Activated naive CD4-positive, alpha-beta T cell treated with Interleukin-2 at 50 U/mL for 16 hours (primary cell): ENCODE measurements at places on chromosomes 11 and 22.
A peak's percentile ranks its signal among the peaks of the same experiment; 100 is the strongest.

GRCh38 chr22:32932176-32932575, 126.0 kb downstream of the SYN3 start:
- DNase-seq = no peak

- DNase-seq = no peak
Measured at GRCh38 chr11:89293965-89294679, 116.4 kb downstream of the TYR start.

DNA sequence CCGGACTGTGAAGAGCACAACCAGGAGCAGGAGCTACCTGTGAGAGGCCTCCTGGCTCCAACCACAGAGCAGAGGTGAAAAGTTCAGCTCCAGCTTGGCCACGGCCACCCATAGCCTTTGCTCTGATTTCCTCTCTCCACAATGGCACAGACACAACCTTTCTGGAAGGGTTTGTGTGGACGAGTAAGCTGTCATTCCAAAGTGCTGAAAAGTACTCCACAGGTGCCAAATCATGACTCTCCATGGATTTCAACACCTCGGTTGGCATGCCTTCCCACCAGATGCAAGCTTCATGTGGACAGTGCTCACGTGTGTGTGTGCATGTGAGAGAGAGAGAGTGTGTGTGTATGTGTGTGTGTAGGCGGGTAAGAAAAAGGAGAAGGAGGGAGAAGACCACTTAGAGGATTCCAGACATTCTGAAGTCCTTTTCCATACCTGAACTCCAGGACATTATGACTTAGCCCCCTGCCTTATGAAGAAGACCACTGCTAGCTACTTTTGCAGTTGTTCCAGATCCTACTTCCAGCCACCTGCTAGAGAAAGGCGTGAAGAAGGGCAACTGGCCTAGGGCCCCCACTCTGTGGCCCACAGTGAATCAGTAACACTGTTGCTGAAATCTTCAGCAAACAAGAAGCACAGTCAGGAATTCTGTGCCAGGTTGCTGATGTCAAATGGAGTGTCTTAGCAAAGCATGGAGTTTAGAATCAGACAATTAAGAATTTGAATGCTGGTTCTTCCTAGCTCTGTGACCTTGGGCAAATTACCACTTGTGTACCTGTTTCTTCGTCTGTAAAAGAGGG, 13.9 kb upstream of the NAV2 start:
- no peak for DNase-seq

GRCh38 chr11:78851878-78852586, 277.4 kb upstream of the NARS2 start:
- no peak for DNase-seq

DNA sequence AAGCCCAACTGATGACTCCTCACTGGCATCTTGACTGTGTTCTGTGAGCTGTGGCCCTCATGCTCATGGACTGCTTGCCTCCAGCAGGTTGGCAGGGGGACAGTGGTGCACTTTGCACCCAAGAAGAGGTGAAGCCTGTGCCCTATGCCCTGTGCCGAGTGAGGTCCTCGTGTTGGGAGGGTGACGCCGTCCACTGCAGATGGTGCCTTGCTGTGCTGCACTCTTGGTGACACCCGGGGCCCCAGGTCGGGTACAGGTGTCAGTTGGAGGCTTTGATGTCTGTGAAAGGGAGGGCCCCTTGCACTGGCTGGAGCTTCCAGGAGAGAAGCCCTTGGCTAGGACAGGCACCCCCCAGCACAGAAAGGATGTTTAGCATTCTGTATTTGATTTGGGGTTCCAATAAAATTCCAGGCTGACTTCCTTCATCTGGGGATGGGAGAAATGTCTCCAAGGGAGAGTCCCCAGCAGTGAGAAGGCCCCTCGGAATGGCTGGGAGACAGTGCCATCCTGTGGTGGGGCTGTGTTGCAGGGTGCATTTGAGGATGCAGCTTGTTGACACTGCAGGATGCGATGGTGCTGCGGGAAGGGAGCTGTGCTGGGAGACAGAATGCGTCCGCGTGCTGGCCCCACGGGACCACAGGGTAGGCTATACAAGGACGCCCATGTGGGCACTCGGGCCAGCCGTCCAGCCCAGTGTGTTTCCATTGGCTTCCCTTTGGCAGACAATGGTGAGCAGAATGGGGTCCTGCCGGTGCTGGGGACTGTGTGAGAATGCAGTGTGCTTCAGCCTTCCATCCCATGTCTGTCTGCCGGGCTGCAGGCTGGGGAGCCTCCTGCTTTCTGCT, 2.5 kb upstream of the ZDHHC8 start:
- peak; percentile 63 for DNase-seq

- no peak for DNase-seq
Measured at GRCh38 chr11:35214226-35214770, 75.3 kb downstream of the CD44 start.

DNA sequence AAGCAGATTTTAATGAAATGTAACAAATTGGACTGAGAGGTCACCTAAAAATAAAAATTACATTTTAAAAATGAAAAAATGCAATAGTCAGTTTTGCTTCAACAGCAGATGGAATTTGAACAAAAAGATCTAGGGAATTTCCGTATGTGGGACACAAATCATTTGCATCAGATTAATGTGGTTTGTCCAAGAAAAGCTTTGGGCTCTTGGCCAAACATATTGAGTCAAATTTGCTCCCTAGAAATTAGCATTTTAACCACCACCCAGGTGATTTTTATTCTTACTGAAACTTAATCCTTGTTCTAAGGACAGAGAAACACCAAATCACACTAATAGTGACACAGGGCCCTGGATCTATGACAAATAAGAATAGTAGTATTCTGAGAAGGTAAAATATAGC, 1477.8 kb downstream of the FAM181B start:
- DNase-seq = no peak

GRCh38 chr11:33399421-33399820, 142.2 kb downstream of the HIPK3 start:
- no peak for DNase-seq

DNA sequence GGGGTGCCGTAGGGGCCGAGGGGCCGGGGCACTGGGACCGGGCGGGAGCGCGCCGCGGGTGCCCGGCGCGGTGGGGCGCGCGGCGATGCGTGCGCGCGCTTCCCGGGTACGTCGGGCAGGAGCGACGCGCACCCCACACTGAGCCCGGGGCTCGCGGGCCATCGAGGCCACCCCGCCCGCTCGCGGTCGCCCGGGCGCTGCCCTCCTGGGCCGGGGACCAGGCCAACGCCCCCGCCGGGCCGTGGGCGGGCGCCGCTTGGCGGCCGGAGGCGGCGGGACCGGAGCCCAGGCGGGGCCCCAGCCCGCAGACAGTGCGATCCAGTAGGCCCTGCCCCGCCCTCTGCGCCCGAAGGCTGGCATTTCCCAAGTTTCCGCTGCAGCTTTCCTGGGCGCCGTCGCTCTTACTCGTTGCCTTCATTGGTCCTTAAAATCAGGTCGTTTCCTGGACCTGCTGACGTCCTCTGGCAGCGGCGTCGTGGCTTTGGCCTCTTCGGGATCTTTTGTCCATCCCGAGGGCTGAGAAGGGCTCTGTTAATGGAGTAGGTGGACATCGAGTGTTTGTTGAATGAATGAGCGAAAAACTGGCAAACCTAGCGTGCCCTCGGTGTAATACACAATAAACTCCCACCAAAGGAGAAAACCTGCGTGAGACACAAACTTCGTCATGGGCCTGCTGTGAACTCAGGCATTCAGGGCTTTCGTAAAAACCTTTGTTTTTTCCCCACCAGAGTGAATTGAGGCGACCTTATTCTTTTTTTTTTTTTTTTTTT, 638 bp downstream of the PARVA start:
- no peak for DNase-seq

- DNase-seq = no peak
Measured at GRCh38 chr11:12885717-12886239, 123.3 kb upstream of the RASSF10 start.

GRCh38 chr11:115660030-115660805, 156.0 kb upstream of the CADM1 start:
- DNase-seq = no peak

GRCh38 chr11:67648140-67648795, 2.3 kb downstream of the ACY3 start:
- peak; percentile 46 for DNase-seq

DNA sequence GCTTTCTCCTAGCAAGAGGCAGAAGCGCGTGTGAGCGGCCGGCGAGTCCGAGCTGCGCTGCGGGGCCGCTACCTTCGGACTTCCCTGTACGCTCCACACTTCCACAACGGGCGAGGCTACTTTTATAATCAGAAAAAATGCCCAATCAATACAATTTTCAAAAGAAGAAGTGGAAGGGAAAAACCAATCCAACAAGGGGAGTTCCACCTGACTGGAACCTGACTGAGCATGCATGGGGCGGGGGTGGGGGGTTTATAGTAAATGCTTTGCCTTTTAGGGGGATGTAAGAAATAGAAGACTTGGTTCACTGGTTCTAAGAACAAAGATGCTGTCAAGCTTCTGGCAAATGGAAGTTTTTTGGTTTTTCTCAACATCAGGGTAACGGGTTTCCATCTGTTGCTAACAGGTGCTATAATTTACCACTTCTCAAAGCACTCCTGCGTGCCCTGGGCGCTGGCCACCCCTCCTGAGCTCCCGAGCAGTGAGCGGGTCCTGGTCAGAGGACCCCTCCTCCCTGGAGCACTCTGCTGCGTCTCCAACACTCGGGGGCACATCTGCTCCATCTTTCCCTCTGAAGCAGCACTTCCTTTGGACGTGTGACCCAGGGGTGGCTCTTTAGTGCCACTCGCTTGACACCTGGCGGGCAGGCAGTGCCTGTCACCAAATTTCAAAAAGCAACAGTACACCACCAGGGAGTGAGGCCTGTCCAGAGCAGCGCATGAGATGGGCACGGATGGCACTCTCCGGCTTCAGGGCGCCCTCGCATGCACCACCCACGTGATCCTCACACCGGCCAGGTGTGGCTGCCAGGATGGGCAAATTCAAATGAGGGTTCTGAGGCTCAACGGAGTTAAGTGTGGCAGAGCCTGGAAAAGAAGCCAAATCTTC, 21.6 kb upstream of the BID start:
- no peak for DNase-seq

DNA sequence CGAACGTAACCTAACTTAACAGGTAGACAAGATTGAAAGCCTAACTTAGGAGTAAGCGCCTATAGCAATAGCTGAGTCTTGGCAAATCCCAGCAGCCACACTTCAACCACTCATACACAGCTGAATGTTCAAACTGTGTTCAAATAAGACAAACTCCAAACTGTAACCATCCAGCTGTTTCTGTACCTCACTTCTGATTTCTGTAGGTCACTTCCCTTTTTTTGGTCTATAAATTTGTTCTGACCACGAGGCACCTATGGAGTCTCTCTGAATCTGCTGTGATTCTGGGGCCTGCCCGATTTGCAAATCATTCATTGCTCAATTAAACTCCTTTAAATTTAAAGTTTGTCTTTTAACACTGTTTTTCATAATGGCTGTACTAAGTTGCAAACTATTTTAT, 8.2 kb upstream of the TENM4 start:
- DNase-seq = no peak

DNA sequence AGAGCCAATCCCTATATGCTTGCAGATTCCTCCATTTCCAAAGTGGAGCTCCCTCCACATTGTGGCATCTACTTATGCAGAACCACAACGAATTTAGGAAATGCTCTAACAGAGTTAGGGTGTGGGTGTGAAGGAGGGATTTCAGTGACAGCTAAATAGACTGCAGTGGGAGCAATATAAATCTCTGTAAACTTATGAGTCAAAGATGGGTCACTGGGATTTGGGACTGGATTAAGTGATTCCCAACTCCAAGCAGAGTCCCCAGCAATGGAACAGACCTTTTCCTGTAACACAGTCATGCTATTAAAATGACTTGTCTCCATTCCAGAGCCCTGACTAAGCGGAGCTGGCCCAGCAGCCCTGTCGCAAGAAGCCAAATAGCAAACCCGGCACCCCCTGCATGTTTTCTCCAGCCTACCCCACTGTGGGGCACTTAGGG, 36.6 kb downstream of the RPL27A start:
- no peak for DNase-seq

GRCh38 chr11:74933765-74934164, 15.1 kb downstream of the XRRA1 start:
- no peak for DNase-seq

DNA sequence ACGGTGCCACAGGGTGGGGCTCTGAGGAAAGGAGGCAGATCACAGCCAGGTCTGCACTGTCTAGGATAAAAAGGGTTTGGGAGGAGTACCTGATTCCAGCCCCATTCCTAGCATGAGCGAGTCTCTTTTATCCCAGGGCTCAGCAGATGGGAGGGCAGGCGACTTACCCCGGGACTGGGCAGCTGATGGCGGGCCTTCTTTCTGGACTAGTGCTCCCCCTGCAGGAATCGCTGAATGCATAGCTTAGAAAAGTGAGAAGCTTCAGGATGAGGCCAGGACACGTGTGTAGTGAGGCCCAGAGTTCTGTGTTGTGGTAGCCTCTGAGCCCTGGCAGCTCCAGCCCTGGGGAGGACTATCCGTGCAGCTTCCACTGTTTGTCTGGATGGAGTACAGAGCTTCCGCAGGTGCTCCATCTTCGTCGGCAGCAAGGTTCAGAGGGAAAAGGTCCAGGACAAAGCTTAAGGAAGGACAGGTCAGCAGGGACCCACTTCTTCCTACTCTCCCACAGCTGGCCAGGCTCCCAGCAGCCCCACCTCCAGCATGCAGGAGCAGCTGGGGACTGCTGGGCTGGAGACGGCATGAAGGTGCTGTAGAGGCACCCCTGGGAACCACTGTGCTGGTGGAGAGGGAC, 30.4 kb downstream of the COMMD9 start:
- DNase-seq = no peak

DNA sequence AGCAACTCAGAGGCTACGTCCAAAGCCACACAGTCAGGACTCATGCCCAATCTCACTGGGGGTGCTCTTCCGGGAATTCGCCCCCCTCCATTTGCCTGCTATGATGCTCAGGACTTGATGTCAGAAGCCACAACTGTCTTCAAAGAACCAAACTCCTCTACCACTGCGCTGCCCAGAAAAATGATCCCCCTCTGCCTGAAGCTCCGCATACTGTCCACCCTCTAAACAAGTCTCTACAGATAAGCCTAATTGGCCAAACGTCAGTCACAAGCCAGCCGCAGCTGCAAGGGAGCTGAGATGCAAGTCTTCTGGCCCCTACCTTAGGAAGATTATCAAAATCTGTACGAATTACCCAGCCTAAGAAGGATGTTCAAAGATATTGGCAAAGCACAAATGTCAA, 294.6 kb downstream of the BUD13 start:
- no peak for DNase-seq

GRCh38 chr11:9015677-9016076, 11.9 kb upstream of the NRIP3 start:
- DNase-seq = peak; percentile 55

DNA sequence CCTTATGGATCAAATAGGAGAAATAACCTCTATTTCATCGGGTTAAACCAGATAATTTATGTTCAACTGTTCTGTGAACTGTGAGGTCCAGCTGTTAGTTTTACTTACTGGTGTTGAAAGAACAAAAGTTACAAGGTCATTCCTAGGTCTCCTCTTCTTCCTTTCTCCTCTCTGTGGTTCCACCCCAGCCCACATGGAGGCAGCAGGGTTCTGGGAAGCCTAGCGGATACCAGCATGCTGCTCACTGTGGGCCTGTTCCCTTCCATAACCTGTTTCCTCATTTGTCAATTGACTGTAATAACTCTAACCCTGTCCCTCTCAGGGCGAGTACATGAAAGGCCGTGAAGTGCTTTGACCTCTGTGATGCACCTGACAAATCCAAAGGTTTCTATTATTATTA, 27.8 kb downstream of the RELT start:
- DNase-seq = no peak

- no peak for DNase-seq
Measured at GRCh38 chr11:63023222-63023814, 7.7 kb upstream of the SLC22A8 start.
